A549 treated with CORT108297 at 1 μM for 4 hours (cell line): ENCODE measurements at places on chromosomes 4 and X. TPM values are rescaled to one million over a fixed set of nuclear protein-coding genes. Genes with fewer than 3 reads are reported as not detected.

FTSJ1 gene
- total RNA-seq = 67.6 to 76.7 TPM (median 71.1 TPM) in 5 replicates

HGFAC gene
- 0.08 to 0.28 TPM (median 0.18 TPM) in 5 replicates for total RNA-seq

PRR27 gene
- total RNA-seq = not detected in 5 replicates

HTRA3 gene
- 13.8 to 21.4 TPM (median 19.6 TPM) in 5 replicates for total RNA-seq

SHROOM3 gene
- 4.5 to 9.2 TPM (median 7.1 TPM) in 5 replicates for total RNA-seq

ITM2A gene
- not detected in 5 replicates for total RNA-seq

YIPF7 gene
- 0.21 TPM in 1 of 5 replicates, not detected in the others for total RNA-seq
